ENCODE measurements at places on chromosomes 2 and 18. TPM values are rescaled to one million over a fixed set of nuclear protein-coding genes. Genes with fewer than 3 reads are reported as not detected.
A peak's percentile ranks its signal among the peaks of the same experiment; 100 is the strongest.

- H3K27ac ChIP-seq: no peak overlapping the region
- no peaks in the 10 kb centered on the region for H3K4me1 ChIP-seq
- H3K27me3 ChIP-seq: no peaks in the 10 kb centered on the region
- no peak overlapping the region for H3K4me3 ChIP-seq
- no peak for DNase-seq
Observed at GRCh38 chr2:170201734-170202393, 23.9 kb downstream of the MYO3B start.

GRCh38 chr2:170013802-170014551, 164.0 kb upstream of the MYO3B start:
- no peaks in the 10 kb centered on the region for H3K36me3 ChIP-seq
- no peaks in the 10 kb centered on the region for H3K27me3 ChIP-seq
- no peak for DNase-seq

Gene ITGB6
- total RNA-seq: 7.3 TPM

DNA sequence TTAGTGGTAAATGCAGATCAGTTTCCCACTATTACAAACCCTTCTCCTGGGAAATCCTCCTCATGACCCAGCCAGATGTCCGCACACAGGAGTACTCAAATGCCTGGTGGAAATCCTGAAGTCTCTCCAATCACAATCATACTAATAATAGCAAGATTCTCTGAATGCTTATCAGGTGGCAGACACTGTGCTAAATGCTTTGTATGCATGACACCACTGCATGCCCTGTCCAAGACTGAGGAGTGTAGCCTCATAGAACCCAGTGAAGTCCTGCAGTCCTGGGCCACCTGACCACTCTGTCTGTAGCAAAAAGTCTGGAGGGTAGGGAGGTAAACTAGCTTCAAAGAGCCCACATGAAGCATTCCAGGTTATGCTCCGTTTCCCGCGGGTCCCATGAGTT, 434.8 kb upstream of the CHST9 start:
- H3K4me3 ChIP-seq: no peak overlapping the region
- no peak for DNase-seq
- 0 out of 2 replicates have a peak, but pooled peaks cover 4% of the 10 kb centered on the region for H3K27me3 ChIP-seq
- no peaks in the 10 kb centered on the region for H3K4me1 ChIP-seq
- no peak overlapping the region for H3K27ac ChIP-seq

- H3K27ac ChIP-seq: peak overlapping the region; percentile 72
- peaks cover 20% of the 10 kb centered on the region for H3K4me1 ChIP-seq
- no peaks in the 10 kb centered on the region for H3K27me3 ChIP-seq
- no peak overlapping the region for H3K4me3 ChIP-seq
- DNase-seq: peak; percentile 86
- H3K36me3 ChIP-seq: no peaks in the 10 kb centered on the region
Observed at GRCh38 chr2:187580462-187581124, 26.4 kb upstream of the TFPI start.

GRCh38 chr2:216316743-216317142, 55.5 kb downstream of the MARCHF4 start:
- peak overlapping the region; percentile 91 for H3K27ac ChIP-seq
- peaks cover 25% of the 10 kb centered on the region for H3K4me1 ChIP-seq
- no peaks in the 10 kb centered on the region for H3K27me3 ChIP-seq
- DNase-seq: peak; percentile 76
- H3K4me3 ChIP-seq: no peak overlapping the region

DNA sequence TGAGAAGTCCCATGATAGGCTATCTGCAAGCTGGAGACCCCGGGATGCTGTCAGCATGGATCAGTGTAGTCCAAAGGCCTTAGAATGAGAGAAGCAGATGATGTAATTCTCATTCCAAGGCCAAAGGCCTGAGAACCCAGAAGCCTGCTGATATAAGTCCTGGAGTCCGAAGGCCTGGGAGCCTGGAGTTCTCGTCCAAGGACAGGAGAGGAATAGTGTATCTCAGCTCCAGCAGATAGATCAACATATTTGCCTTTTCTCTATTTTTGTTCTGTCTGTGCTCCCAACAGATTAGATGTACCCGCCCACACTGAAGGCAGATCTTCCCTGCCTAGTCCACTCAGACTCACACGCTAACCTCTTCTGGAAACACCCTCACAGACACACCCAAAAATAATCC, 454.9 kb upstream of the CHAC2 start:
- no peak overlapping the region for H3K4me3 ChIP-seq
- no peak for DNase-seq
- no peaks in the 10 kb centered on the region for H3K27me3 ChIP-seq
- peaks cover 36% of the 10 kb centered on the region for H3K4me1 ChIP-seq

Gene SULT1C3
- total RNA-seq: not detected

Gene FOXD4L1
- total RNA-seq: 0.33 TPM

DNA sequence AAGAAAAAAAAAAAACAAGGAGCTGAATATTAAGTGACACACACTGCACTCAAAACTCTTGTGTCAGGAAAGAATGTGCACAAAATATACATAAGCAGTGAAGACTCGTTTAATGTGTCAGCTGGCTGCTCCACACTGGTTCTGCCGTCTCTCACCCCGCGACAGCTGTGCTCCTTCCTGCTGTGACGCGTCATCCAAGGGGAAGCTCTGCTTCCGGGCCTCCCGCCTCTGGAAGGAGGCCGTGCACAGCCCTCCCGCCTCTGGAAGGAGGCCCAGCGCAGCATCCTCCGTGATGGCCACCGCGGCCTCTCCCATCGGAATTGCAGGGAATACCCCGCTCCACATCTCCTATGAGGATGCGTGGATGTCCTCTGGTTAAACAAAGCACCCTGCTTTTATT, 151.0 kb downstream of the HDAC4 start:
- peaks cover 29% of the 10 kb centered on the region for H3K4me1 ChIP-seq
- no peaks in the 10 kb centered on the region for H3K36me3 ChIP-seq
- DNase-seq: no peak
- no peak overlapping the region for H3K4me3 ChIP-seq
- no peaks in the 10 kb centered on the region for H3K27me3 ChIP-seq

GRCh38 chr18:37484983-37485834, 80.4 kb downstream of the CELF4 start:
- no peak overlapping the region for H3K4me3 ChIP-seq
- H3K36me3 ChIP-seq: no peaks in the 10 kb centered on the region
- DNase-seq: no peak
- no peaks in the 10 kb centered on the region for H3K27me3 ChIP-seq
- no peaks in the 10 kb centered on the region for H3K4me1 ChIP-seq

DNA sequence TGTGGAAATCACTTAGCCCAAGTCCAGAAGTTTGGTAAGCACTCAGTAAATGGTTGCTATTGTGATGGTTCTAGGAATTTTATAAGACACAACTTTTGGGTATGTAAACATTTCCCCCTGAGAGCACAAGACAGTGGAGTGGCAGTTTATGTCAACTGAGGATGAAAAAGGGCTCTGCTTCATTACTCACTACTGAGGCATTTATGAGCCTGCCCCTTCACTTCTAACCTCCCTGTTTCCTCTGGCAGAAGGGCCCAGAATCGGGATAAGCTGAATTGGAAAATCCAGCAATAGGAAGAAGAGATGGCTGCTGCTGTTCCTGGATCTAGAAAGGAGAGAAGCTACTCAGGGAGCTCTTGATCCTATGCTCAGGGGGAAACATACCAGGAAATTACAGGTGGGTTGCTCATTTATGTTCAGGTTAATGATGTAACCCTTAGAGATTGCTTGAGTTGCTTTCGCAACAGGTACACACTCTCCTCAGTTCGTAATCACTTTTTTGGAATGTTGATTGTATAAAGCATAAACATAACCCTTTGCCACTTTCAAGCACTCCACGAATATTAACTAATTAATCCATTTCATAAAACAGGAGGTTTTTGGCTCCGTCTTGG, 46.3 kb downstream of the ADCYAP1 start:
- peaks cover 12% of the 10 kb centered on the region for H3K4me1 ChIP-seq
- peak; percentile 46 for DNase-seq
- 0 out of 2 replicates have a peak, but pooled peaks cover 3% of the 10 kb centered on the region for H3K27me3 ChIP-seq
- no peak overlapping the region for H3K27ac ChIP-seq

Gene RNU2-63P
- not detected for total RNA-seq

DNA sequence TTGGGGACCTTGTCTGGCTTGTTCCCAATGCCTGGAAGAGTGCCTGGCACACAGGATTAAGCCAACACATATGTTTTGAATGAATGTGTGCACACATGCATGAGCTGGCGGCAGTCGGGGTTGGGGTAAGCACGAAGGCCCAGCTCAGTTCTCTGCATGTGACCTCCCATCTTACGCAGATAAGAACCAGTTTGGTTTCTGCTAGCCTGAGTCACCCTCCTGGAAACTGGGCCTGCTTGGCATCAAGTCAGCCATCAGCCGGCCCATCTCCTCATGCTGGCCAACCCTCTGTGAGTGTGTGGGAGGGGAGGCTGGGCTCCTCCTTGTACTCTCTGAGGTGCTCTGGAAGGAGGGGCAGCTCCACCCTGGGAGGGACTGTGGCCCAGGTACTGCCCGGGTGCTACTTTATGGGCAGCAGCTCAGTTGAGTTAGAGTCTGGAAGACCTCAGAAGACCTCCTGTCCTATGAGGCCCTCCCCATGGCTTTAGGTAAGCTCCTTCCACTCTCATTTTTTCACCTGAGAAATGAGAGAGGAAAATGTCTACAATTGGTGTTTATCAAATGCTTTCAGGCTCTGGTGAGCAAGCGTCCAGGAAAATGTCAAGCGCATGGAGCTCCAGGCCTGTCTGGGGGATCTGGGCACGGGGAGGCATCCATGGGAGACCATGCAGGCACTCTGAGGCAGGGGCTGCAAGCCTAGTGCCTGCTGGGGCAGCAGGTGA, 9.7 kb upstream of the IL1RN start:
- peak overlapping the region; percentile 93 for H3K27ac ChIP-seq
- peak overlapping the region; percentile 45 for H3K4me3 ChIP-seq
- H3K27me3 ChIP-seq: no peaks in the 10 kb centered on the region
- DNase-seq: peak; percentile 96

DNA sequence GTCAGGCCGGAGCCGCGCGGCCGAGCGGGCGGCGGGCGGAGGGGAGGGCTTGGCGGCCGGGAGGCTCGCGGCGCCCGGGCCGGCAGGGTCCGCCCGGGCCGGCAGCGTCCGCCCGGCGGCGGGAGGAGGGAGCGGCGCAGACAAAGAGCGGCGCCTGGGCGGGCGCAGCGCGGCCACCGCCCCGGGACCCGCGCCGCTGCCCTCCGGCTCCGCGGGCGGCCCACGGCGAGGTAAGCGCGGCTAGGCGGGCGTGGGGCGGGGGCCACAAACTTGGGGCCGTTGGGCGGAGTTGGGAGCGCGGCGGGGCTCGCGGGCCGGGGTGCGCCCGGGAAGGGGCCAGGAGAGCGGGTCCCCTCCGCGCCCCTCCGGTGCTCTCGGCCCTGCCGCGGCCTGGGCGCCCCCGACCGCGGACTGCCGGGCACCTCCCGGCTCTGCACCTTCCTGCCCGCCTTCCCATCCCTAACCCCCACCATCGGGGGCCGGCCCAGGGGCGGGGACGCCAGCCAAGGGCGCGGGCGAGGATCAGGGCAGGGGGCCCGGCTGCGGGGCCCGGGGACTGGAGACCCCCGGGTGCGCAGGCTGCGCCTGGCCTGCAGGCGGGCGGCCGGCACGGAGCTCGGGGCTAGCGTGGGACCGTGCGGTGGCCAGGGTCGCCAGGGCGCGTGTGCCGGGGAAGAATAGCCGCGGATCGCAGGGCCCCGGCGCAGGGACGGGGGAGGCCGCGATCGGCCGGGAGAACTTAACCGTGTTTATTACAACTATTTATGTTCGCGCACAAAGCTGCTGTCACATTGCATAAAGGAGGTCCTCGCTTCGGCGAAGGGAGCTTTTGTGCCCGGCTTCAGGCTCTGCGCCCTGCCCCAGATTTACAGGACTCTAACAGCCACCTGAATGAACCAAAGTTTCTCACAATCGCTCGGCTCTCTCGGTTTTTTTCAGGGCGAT, at the start of gene NCK2:
NCK2 (plus strand) TSS at position 4 of the 945 bp plus-strand sequence. CDS start 110,152 bp downstream, outside the sequence.
- DNase-seq: peak; percentile 17
- peak within 1 kb of the TSS; percentile 80 for H3K4me3 ChIP-seq
- H3K4me1 ChIP-seq: peaks cover 18% of the 10 kb centered on the region
- H3K36me3 ChIP-seq: no peaks in the 10 kb centered on the region
- peak within 1 kb of the TSS; percentile 40 for H3K27ac ChIP-seq

DNA sequence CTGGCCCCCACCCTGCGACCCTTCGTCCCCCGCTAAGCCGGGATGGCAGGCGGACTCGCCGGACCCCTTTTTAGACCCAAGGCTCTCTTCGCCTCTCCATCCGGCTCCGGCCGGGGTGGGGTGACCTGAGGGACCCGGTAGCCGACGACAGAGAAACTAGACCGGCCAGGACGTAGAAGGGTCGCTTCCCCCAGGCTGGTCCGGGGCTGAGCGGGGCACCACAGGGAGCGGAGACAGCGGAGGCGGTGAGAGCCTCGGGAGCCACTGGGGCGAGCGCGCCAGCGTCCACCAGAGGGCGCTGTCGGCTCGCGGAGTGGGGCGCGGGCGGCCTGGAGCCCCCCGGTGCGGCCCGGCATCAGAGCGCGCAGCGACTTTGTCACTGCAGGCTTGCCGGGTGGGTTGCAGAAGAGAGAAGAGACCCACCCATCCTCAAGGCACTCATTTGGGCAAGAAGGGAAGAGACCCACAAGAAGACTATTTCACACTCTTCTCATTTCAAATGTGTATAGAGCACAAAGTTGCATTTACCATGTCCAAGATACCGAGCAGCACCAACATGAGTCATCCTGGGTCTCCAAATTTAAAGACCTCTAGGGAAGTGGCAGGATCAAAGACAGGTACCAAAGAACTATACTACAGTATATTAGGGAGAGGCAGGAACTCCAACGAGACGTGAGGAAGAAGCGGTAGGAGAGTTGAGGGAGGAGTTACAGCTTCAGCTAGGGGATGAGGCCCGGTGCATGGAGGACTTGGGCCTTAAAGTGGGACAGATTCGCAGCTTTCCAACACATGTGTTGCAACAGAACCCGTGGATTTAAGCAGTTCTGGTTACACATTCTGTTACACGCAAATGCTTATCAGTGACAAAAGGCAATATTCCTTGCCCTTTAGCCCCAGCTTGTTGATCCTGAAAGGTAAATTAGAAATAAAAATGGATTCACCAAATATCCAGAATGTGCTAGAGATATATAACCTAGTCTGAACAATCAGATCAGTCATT, 7.6 kb upstream of the PRKCE start:
- H3K27me3 ChIP-seq: no peaks in the 10 kb centered on the region
- no peak overlapping the region for H3K27ac ChIP-seq
- H3K36me3 ChIP-seq: no peaks in the 10 kb centered on the region
- DNase-seq: peak; percentile 84
- H3K4me1 ChIP-seq: 0 out of 2 replicates have a peak, but pooled peaks cover 4% of the 10 kb centered on the region
- H3K4me3 ChIP-seq: peak overlapping the region; percentile 80

DNA sequence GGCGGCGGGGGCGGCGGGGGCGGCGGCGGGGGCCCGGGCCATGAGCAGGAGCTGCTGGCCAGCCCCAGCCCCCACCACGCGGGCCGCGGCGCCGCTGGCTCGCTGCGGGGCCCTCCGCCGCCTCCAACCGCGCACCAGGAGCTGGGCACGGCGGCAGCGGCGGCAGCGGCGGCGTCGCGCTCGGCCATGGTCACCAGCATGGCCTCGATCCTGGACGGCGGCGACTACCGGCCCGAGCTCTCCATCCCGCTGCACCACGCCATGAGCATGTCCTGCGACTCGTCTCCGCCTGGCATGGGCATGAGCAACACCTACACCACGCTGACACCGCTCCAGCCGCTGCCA, 644 bp downstream of the ONECUT2 start:
- H3K4me3 ChIP-seq: peak overlapping the region; percentile 61
- H3K27me3 ChIP-seq: peaks cover 47% of the 10 kb centered on the region
- no peaks in the 10 kb centered on the region for H3K36me3 ChIP-seq
- no peak overlapping the region for H3K27ac ChIP-seq

Gene GRP
- total RNA-seq: not detected

Gene GALNT3
- 44.8 TPM for total RNA-seq

- no peak for DNase-seq
- H3K27me3 ChIP-seq: no peaks in the 10 kb centered on the region
- H3K4me3 ChIP-seq: no peak overlapping the region
- H3K4me1 ChIP-seq: no peaks in the 10 kb centered on the region
- no peaks in the 10 kb centered on the region for H3K36me3 ChIP-seq
Observed at GRCh38 chr2:211730215-211730614, 808.4 kb downstream of the ERBB4 start.

Data from PC-3 (cell line).